ENCODE measurements at places on chromosomes 13 and 19. TPM values are rescaled to one million over a fixed set of nuclear protein-coding genes. Genes with fewer than 3 reads are reported as not detected.

DNA sequence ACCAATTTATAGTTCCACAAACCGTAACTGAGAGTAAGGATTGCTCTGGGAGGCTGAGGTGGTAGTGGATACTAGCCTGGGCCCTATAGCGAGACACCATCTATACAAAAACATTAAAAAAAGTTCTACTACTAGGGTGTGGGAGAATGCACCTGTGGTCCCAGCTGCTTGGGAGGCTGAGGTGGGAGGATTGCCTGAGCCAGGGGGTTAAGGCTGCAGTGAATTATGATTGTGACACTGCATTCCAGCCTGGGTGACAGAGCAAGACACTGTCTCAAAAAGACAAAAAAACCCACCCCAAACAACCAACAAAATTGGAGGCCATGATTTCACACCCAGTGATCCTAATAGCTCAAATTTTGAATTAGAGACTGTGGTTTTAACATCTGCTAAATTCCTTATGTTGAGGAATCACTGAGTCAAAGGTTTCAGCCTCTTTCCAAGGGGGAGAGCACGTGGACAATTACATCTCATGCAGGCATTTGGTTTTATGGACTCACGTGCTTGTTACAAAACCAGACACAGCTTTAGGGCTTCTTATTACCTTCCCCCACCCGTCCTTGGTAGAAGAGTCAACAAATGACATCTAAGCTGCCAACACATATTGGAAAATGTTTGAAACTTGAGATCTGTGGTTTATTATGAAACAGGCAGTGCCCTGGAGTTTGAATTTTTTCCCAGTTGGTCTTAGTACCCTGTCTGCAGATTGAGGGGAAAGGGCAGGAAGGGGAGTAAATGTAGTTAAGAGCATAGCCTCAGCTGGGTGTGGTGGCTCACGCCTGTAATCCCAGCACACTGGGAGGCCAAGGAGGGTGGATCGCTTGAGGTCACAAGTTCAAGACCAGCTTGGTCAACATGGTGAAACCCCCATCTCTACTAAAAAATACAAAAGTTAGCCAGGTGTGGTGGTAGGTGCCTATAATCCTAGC lies 18.5 kb downstream of the CYP2A6 start:
- DNase-seq: no peak

The ATXN8OS gene
- total RNA-seq: not detected

DNA sequence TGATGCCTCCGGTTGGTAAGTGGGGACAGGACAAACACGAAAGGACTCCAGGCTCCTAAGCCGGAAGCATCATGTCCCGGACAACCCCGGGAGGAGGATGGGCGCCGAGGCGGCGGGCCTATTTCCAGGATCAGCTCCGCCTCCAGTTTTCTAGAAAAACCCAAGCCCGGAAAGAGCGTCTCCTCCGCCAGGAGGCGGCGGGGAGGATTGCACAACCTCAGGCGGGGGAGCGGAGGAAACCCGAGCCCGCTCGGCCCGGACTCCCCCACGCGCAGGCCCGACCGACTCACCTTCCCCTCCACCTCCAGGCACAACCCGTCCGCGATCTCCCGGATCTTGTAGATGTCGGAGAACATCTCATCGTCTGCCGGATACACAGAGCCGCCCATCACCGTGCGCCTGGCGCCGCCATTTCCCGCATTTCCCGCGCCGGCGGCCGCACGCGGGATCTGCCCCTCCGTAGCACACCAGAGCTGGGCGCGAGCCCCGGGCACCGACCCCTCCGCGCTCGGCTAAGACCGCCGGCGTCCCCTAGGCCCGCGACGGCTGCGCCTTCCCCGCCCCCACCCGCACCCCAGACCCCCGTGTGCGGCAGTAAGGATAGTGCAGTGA lies 455 bp downstream of the TPT1 start:
- peak; percentile 87 for DNase-seq

DNA sequence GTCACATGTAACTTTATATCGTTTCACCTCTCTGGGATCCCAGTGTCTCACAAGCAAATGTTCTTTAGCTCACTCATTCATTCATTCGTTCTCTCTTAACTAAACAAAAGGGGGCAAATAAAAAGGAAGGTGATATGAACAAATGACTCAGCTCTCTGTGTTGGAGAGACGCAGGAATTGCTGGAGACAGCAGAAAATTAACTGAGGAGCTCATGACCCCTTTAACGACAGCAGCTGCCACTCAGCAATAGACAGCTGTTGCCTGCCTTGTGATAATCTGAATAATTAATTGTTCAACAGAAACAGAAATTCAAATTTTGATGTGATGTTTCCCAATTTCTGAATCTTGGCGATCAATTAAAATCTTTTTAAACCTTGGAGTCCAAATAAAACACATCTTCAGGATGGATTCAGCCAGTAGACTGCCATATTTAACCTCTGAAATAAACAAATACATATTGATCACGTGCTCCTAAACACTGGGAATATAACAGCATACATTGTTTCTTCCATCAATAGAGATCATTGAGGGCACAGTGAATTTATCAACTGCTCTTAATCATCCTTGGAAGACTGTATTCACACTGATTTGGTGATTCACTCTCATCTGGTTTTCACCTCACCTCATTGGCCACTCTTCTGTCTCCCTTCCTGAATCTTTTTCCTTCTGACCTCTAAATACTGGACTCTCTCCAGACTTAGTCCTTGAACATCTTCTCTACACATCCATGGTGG lies 63.3 kb downstream of the MBNL2 start:
- DNase-seq: no peak

- DNase-seq: no peak
These were observed 718.0 kb downstream of the DACH1 start for GRCh38 chr13:71149046-71149445.

GRCh38 chr13:97067017-97067895 lies 73.0 kb upstream of the OXGR1 start:
- DNase-seq: no peak

GRCh38 chr19:46288896-46289588 lies 7.8 kb upstream of the HIF3A start:
- peak; percentile 61 for DNase-seq

DNA sequence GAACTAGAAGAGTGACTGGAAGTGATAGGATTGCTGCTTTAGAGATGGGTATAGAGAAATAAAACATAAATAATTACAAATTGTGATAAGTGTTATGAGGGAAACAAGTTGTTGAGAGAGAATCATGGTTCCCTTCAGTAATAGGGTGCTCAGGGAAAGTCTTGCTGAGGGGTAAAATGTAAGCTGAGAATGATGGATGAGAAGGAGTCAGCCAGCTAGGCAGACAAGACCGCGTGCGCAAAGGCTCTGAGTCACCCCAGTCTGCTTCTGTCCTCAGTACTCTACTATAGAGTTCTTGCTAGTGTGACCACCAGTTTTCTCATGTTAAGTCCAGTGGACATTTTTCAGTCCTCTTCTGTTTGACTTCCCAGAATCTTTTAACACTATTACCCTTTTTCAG lies 39.5 kb downstream of the PCCA start:
- DNase-seq: peak; percentile 62

GRCh38 chr13:38830442-38831045 lies 143.7 kb downstream of the FREM2 start:
- DNase-seq: no peak

The TMEM161A gene
- total RNA-seq: 18.3 TPM

The PDS5B gene
- total RNA-seq: 14.9 TPM

The DACT3 gene
- total RNA-seq: 4.4 TPM

GRCh38 chr19:32460476-32460875 lies 54.9 kb downstream of the DPY19L3 start:
- no peak for DNase-seq
